ENCODE measurements at places on chromosomes 7 and 10.

GRCh38 chr7:5053175-5053574, 7.5 kb downstream of the RBAK start:
- no peak for DNase-seq

DNA sequence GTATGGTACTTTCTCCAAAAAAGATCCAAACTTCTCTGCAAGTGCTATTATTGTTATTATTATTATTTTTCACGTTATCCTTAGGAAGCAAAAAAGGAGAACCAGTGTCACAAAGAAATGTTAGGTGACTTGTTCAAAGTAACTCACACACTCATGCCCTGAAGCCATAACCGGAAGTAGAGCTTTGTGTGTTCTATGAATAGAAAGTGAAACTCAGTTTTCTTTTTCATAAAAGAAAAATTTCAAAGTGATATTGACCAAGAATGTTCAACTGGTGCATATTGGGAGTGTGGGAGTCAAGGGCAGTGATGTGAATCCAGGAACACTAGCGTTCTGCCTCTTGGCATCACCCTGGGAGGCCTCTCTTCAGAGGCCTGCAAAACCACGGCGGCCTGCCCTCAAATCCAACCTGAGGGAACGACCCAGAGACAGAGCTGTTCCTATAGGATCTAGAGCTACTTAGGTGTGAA, 106.1 kb downstream of the PRKCQ start:
- DNase-seq = no peak

- no peak for DNase-seq
Measured at GRCh38 chr10:24234784-24235183, 25.8 kb downstream of the KIAA1217 start.

DNA sequence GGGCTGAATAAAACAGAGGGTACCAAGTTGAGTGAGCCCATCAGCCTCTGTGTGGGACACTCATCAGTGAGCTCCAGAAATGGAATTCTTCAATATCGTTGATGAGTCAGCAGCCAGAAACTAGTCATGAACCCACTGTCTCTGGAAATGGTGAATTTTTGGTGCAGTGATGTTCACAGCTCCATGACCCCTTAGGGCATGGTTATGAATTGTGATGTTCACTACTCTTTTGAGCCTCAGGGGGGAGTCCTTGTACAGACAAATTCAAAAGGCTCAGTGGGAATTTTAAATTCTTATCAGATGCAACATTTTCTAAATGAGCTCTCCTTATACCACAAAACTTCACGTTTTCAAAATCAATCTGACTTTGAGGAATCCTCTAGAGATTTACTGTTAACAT, 335.7 kb downstream of the PHTF2 start:
- no peak for DNase-seq

GRCh38 chr10:79070081-79070605, 1.4 kb downstream of the ZMIZ1 start:
- no peak for DNase-seq

- no peak for DNase-seq
Measured at GRCh38 chr7:101941481-101942383, 124.3 kb downstream of the CUX1 start.

GRCh38 chr10:60524541-60524940, 134.9 kb upstream of the ANK3 start:
- DNase-seq = no peak

- no peak for DNase-seq
Measured at GRCh38 chr7:32289651-32290414, 200.3 kb downstream of the LSM5 start.

DNA sequence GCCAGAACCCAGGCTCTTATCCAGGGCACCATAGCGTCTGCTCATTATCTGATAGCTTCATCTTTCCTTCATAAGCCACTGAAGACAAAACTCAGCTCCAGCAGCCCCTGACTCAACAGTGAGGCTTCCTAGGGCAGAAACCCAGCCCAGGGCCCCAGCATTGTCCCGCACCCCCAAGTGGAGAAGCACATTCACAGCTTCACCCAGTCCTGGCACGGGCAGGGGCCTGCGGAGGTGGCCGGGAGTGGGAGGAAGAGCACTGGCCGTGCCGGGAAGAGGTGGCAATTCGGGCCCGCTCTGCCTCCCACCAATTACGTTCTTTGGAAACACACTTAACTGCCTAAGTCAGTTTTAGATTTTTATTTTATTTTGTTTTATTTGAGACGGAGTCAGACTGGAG, 10.3 kb upstream of the CALML5 start:
- no peak for DNase-seq

- DNase-seq = no peak
Measured at GRCh38 chr10:125192620-125193019, 32.3 kb upstream of the CTBP2 start.

- DNase-seq = no peak
Measured at GRCh38 chr7:137778511-137778910, 68.3 kb downstream of the DGKI start.

DNA sequence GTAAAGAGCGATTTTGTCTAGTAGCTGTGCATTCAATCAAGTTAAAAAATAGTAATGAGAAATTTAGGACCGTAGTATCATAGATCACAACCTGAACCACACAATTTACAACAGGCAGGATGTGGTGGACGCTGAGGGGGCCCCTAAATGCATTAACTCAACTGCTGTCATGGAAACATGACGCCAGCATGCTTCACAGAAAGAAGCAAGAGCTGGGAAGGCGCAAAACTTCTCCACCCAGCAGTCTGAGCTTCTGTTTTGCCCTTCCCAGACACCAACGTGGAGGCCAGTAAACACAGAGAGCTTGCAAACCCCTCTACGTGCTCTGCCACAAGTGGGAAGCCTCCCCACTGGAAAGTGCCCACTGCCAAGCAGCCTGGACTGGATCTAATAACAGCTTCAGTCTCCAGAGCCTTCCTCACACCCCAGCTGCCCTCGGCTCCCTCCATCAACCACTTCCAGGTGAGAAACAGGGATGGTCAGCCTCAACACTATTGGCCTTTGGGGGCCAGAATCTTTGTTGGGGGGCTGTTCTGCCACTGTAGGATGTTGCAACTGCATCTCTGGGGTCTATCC, 151.8 kb downstream of the SFMBT2 start:
- DNase-seq = no peak

- no peak for DNase-seq
Measured at GRCh38 chr7:100785878-100786277, 41.4 kb downstream of the EPHB4 start.

- no peak for DNase-seq
Measured at GRCh38 chr10:81248886-81249285, 626.1 kb upstream of the NRG3 start.

GRCh38 chr7:97457054-97457453, 274.8 kb upstream of the TAC1 start:
- DNase-seq = no peak

Measured in stimulated activated CD4-positive, alpha-beta T cell treated with anti-CD3 and anti-CD28 coated beads, Interleukin-1b, Interleukin-23, amount 100 ng/mL, for 1 hour (primary cell).